CD4-positive, alpha-beta memory T cell (primary cell): ENCODE measurements at places on chromosomes 11 and 22.

DNA sequence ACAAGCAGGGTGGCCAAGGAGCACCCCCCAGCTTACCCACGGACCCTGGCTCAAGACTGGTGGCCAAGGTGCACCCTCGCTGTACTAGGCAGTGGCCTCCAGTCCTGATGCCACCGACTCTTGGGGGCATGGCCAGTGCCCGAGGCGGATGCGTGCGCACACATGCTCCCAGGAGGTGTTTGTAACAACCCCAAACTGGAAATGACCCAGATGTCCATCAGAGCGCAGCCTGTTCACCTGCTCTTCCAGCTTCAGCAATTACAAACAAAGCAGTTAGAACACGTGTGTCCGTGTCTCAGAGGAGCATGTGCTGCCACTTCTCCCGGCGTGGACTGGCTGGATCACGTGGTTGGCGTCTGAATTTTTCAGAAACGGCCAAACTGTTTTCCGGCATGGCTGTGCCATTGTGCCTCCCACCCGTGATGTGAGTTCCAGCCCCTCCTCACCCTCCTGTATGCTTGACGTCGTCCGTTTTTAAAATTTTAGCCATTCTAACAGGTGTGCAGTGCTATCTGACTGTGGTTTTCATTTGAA, 7.1 kb upstream of the MUC6 start:
- no peak for DNase-seq

- no peak for DNase-seq
Measured at GRCh38 chr11:64510759-64511158, 80.3 kb upstream of the SLC22A12 start.

- no peak for DNase-seq
Measured at GRCh38 chr11:63920126-63920938, 3.4 kb upstream of the RCOR2 start.

- DNase-seq: no peak
Measured at GRCh38 chr11:127061947-127062346, 61.4 kb upstream of the KIRREL3 start.

GRCh38 chr11:82703226-82703625, 30.4 kb downstream of the FAM181B start:
- DNase-seq: no peak

DNA sequence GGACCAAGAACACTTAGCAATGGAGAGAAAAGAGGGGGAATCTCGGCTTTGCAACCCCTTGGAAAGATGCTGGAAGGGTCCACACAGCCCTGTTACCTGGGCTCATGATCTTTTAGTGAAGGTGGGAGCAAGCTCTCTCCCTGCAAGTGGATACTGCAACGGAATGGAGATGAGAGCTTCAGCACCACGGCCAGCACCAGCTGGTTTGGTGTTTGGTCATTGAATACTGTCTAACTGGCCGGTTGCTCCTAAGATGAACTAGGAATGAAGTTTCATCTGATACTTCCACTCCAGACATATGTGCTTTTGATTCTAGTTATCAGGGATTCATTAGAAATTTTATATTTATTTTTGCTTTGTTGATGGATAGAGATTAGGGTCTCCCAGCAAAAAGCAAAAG, 16.3 kb downstream of the HTR3A start:
- DNase-seq: no peak

- DNase-seq: no peak
Measured at GRCh38 chr11:71355281-71355680, 92.9 kb downstream of the DHCR7 start.
